ENCODE measurements at places on chromosomes 3 and 15.
A peak's percentile ranks its signal among the peaks of the same experiment; 100 is the strongest.

- no peak for DNase-seq
Measured at GRCh38 chr15:22861161-22861560, 22.7 kb downstream of the NIPA2 start.

GRCh38 chr15:31338318-31338878, 11.8 kb downstream of the KLF13 start:
- no peak for DNase-seq

DNA sequence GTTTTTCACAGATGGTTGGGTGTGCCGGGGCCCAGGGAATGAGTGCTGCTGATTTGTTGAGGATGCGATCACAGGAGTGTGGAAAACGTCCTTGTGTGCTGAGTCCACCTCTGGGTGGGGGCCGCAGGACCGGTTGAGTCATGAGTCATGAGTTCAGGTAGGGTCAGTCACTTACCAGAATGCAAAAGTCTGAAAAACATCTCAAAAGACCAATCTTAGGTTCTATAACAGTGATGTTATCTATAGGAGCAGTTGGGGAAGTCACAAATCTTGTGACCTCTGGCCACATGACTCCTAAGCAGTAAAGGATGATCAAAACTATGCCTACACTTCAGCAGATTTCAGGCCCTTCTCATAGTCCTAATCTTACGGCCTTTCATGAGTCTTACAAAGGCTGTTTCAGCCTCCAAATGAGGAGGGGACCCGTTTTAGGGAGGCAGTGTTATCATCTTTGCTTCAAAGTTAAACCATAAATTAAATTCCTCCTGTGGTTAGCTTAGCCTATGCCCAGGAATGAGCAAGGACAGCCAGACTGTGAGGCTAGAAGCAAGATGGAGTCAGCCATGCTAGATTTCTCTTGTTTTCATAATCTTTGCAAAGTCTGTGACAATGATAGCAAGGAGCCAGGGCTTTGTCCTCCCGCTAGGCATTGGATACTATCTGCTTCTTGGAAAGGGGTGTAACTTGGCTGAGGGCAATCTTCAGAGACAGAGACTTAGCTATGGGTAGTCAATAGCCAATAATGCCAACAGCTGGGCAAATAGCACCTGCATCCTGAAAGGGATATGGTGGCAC, 30.6 kb upstream of the PIAS1 start:
- DNase-seq: no peak

GRCh38 chr15:89196994-89197393, 24.4 kb downstream of the RLBP1 start:
- DNase-seq: peak; percentile 23

DNA sequence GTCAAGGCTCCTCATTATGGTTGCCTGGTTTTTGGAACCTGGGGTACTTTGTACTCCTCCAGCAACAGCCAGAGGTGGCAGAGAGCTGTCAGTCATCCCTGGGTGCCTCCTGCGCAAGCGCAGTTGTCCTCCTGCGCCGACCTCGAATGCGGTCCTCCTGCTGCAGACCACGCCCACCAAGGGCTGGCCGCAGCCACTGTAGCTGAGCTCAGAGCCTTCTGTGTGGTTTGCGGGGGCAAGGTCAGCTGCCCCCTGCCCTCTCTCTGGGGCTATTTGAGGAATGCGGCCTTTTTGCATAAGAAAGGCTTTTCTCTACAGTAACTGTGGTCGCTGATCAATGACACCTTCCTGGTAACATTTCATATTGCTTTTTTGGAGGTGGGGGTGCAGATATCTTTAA, 131.3 kb upstream of the SNRPN start:
- DNase-seq: peak; percentile 30

DNA sequence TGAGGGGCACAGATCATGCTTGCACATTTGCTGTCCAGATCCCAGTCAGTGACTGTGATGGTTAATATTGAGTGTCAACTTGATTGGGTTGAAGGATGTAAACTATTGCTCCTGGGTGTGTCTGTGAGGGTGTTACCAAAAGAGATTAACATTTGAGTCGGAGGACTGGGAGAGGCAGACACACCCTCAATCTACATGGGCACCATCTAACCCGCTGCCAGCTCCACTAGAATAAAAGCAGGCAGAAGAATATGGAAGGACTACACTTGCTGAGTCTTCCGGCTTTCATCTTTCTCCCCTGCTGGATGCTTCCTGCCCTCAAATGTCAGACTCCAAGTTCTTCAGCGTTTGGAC, 5.1 kb downstream of the GP9 start:
- DNase-seq: no peak

GRCh38 chr3:39166134-39166710, 12.8 kb upstream of the CSRNP1 start:
- DNase-seq: peak; percentile 61

DNA sequence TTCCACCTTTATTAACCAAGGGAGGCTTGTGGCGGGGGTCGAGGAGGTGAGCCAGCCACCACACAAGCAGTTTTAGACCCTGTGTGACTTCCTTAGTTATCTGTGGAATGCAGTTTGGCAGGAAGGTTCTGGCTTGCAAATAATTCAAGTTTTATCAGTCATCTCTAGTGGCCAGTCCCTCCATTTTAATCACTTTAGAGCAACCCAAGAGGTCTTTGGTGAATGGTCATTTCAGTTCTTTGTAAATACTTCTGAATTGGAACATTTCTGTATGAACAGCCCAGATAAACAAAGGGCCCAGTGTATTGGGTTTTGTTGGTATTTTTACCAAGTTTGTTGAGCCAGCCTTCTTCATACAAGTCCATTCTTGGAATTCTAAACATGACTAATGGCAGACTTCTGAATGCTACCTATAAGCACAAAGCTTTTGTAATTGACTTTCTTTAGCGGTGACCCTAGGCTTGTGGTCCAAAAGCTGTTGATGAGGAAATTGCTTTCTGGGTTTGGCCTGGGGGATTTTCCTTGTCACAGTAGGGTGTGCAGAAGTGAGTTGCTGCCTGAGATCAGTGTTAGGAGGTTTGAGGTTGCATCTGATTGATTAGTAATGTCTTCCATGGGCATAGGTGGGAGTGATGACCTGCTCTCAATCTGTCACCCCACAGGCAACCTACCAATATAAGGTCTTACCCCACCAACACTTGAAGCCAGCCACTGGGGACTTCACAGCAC, 193.3 kb upstream of the TOPAZ1 start:
- DNase-seq: no peak

- no peak for DNase-seq
Measured at GRCh38 chr3:183210862-183211341, 42.2 kb upstream of the B3GNT5 start.

DNA sequence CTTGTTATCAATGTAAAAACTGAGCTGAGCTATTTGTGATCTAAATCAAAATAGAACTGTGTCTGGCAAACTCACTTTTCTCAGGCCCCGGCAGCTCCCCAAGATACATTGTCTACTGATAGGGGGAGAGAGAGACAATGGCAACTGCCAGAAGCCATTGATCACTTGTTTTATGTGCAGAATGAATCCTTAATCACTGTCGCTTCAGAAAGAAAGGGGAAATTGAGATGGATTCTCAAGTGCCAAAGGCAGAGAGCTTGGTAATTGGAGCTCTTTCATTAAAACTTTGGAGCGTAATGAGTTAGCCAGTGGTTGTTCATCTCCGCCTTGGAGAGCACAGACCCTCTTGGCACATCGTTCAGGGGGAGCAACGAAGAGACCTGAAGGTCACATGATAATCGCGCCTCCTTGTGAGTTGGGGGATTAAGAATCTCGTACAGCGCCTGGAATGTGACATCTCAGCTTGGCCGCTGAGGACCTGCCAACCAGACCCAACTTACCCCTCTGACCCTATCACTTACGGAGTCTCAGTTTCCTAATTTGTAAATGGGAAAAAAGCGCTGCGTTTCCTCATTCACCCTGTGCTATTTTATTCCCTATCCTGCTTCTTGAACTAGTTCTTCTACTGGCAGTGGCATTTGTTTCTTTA, 252.8 kb downstream of the VPS13C start:
- DNase-seq: no peak

DNA sequence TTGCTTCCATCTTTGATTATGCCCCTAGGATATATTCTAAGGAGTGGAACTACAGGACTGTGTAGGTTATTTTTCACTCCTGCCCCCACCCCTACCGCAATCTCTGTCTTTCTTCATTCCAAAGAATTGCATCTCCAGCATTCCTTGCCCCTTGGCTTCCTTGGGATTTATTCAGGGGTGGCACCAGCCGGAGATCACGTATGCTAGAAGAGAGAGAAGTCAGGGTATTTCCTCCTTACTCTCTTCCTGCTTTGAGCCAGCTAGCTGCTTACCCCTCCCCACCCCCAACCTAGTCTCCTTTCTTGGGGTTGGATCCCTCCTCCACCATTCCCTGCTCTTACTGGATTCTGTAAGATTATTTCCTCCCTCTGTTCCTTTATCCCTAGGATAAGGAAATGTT, 35.0 kb upstream of the DENND4A start:
- peak; percentile 19 for DNase-seq

GRCh38 chr3:63333815-63334214, 55.7 kb downstream of the SYNPR start:
- peak; percentile 8 for DNase-seq

- DNase-seq: peak; percentile 11
Measured at GRCh38 chr3:141498598-141499223, 11.9 kb downstream of the RASA2 start.

GRCh38 chr15:72342385-72342784, 22.4 kb upstream of the CELF6 start:
- DNase-seq: peak; percentile 49

- DNase-seq: no peak
Measured at GRCh38 chr3:47586746-47587145, 8.1 kb upstream of the CSPG5 start.

DNA sequence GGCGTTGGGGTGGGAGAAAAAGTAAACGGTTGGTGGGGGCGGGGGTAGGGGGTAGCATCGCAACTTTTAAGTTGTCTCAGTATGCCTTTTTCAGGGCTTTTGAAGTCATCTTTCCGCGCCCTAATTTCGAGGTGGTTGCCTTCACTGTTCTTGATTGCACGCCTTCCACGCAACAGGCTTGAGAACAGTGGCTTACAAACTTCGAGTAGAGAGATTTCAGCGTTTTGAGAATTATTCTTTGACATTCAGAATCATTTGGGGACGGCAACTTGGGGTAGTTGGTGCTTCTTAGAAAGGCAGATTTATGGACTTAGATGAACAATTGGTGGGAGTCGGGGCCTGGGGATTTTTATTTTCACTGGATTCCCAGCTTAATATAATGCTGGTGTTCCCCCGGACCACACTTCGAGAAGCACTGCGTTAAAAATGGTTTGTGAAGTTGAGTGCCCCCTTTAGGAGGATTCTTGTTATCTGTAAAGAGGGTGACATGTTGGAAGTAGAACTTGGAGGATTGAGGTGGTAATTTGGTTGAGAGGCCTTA, 880 bp downstream of the PPP4R2 start:
- peak; percentile 26 for DNase-seq

DNA sequence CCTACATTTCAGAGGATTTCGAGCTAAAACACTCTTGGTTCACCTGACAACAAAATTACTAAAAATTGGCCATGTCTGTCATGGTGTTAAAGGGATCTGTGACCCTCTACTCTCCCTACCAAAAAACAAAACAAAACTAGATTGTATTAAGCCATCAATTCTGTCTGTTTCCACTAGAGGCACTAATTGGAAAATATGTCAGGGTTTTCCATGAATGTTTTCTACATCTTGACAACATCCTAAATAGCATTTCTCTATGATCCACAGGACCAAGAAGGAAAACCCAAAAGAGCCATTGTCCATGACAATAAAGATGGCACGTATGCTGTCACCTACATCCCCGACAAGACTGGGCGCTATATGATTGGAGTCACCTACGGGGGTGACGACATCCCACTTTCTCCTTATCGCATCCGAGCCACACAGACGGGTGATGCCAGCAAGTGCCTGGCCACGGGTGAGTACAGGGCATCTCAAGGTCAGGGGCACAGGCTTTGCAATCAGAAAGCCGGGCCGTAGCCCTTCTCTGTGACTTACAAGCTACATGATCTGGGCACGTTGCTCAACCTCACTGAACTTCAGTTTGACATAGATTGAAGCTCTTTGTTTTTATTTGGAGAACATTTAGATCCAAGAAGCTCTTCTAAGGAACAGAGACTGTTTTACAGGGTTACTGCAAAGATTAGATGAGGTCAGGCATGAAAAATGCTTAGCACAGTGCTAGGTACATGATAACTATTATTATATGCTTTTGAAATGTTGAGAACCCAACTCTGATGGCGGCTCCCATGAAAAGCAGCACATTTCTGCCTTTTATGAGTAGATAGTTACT, 74.8 kb downstream of the DNASE1L3 start:
- DNase-seq: peak; percentile 0

- peak; percentile 36 for DNase-seq
Measured at GRCh38 chr3:176275113-176275512, 922.2 kb downstream of the TBL1XR1 start.

- no peak for DNase-seq
Measured at GRCh38 chr15:60661080-60661645, 182.2 kb upstream of the ICE2 start.

DNA sequence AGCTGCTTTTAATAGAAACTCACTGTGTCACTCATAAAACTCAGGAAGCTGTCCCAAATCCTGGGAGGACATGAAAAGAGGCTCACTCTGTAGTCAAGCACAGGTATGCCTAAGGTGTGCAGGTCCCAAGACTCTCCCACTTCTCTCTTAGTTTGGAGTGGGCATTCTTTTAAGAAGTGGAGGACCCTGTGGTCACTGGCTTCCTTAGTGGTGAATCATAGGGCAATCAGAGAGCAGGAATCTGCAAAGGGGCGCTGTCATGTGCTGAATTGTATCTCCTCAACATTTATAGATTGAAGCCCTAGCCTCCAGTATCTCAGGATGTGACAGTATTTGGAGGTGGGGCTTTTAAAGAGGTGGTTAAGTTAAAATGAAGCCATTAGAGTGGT, 47.2 kb upstream of the ZBTB38 start:
- DNase-seq: no peak

DNA sequence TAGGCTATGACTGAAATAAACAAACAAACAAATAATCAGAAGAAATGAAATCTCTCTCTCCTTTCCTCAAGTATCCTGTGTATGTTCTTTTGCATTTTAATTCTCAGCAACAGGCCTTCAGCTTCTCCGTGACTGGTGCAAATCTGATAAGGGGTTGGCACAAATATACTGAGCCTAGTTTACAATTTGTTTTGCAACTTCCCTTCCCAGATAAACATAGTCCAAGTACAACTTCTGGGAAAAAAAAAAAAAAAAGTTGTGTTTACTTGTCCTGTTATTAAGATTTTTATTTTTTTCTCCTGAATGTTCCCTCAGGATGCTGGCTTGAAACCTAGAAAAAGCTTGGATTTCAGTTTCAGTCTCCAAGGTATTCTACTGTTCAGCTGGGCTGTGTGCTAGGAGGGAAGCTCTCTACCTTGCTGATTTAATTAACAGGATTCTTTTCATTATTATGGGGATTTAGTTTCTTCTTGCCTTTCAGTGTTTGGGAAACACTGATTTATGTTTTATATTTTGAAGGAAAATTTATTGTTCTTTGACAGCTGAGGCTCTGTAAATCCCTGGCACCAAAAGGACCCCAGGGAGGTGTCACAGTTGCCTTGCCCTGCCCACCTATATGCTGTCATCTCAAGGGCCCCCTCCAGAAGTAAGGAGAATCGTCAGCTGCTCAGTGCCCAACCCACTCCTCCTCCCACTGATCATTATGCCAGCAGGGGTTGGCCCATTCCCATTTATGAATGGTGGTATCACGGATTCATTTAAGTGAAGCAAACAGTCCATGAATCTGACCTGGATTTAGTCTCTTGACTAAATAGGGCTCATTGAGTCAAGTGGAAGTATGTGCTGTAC, 185.2 kb downstream of the MEIS2 start:
- DNase-seq: no peak

Data from DMS53 (cell line).